ENCODE measurements at places on chromosomes 13 and 19.

- no peak for DNase-seq
Observed at GRCh38 chr19:7013678-7014077, 7.6 kb downstream of the MBD3L2B start.

DNA sequence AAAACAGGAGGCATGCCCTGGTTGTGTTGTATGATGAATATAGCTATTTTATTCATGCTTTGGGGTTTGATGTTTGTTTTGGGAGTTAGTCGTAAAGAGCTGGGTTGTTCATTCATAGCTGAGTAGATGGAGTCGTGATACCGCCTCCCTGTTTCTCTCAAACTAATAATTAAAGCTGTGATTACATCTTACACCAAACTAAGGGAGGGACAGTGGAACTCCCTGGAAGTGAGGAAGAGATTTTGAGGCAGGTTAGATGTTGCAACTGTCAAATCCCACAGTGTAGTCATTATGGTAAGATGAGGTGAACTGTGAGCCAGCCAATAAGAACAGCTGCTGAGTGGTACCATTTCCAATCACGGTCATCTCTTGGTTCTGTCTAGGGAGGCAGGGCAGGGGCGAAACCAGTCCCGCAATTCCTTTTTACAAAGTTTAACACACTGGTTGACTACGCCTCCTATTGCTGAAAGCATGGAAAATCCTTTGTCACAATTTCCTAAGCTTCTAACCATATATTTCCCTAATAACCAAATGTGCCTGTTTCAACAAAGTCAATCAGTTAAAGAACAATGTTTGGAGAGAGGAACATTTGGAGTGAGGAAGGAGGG lies 207.6 kb upstream of the SERP2 start:
- DNase-seq: no peak

DNA sequence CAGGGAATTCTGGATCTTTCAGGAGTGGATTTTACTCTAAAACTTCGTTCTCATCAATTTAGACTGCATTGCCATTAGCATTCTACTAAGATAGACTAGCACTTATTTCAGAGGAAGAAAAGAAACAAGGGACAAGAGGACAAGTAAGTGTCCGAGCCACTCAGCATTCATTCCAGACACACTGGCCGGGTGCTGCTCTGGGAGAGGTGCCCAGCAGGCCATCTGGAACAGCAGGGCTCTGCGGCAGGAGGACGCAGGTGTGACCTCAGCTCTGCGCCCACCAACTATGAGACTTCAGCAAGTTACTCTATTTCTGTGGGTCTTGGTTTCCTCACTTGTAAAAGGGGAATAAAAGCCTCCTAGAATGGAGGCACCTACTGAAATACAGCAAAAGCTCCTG lies 4.2 kb downstream of the EPS15L1 start:
- DNase-seq: no peak

DNA sequence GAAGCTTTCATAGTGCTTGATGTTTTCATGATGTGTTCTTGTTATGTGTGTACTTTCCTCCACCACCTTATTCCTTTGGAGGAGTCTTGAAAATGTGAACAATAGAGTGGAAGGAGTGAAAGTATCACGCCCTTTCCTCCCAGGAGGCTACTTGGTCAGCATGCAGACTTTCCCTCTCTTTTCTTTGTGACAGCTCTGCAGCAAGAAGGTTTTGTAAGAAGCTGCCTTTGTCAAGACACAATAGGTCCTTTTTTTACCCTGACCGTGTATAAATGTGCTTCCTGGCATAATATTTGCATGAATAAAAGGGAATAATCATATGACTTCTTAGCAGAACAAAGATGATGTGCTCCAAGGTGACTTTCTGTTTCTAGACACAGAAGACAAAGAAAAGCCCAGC lies 882.6 kb upstream of the SLITRK5 start:
- no peak for DNase-seq

- DNase-seq: no peak
Observed at GRCh38 chr13:101018720-101019119, 344.1 kb upstream of the TMTC4 start.

DNA sequence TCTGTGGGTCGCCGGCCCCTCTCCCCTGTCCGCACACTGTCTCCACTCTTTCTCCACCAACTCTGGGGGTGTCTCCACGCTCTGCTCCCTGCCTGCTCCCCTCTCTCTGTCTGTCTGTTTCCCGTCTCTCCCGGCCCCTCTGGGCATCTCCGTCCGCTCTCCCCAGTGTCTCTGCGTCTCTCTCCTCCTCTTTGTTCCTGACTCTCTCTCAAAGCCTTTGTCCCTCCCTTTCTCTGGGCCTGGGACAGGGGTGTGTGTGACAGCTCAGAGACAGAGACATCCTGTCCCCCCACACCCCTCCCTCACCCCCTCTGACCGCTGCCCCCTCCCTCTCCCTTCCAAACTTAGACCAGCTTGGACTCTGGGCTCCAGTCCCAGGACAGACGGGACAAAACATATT lies 668 bp upstream of the SBK3 start:
- DNase-seq: no peak

DNA sequence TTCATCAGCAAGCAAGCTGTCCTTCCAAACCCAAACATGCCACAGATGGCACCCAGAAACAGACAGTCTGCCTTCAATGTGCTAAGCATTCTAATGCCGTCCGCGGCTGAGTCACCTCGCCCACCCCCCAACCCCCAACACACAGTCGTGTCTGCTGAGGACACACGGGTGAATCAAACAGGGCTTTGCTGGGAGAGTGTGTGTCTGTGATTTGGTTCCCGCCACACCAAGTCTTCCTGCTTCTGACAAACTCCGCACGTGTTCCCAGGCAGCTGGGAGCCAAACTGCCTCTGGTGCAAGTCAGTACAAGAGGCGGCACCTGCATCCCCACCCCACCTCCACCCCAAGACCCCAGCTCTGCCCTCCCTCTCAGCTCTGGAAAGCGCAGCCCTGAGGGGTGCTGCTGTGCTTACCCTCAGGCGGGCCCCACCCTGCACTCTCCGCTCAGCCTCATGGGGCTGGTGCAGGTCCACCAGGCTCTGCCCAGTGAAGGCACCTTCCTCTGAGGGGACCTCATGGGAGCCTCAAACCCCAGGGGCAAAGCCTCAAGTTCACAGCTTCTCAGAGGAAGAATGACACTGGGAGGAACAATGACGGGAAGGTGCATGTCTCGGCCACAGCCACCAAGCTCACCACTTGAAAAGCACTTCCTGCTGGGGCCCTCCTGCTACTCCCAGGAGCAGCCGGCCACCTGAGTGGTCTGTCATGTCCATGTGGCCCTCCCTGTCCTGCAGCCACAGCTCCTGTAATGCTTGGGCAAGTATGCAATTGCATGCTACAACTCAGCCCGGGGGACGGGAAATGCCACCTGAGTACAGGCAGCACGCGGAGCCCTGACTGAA lies 15.0 kb upstream of the SLC35E1 start:
- no peak for DNase-seq

DNA sequence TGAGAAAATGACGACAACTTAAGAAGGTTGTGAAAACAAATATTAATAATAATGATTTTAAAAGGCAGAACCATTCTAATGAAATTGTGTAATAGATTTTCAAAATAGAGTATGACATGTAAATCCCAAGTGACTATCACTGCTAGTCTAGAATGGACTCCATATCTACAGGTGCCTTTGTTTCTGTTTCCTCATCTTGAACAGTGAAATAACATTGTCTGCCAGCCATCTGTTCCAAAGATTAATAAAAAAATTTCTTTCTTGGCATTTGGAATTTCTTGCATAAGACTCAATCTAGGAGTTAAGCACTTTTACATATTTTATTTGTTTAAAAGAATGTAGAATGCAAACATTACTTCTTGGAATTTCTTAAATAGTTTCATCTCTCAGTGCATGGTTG lies 520.1 kb upstream of the ARGLU1 start:
- DNase-seq: no peak
